ENCODE measurements at places on chromosomes 4 and X.
A peak's percentile ranks its signal among the peaks of the same experiment; 100 is the strongest.

GRCh38 chr4:152398060-152398459 lies 137.8 kb downstream of the FBXW7 start:
- no peak for DNase-seq

DNA sequence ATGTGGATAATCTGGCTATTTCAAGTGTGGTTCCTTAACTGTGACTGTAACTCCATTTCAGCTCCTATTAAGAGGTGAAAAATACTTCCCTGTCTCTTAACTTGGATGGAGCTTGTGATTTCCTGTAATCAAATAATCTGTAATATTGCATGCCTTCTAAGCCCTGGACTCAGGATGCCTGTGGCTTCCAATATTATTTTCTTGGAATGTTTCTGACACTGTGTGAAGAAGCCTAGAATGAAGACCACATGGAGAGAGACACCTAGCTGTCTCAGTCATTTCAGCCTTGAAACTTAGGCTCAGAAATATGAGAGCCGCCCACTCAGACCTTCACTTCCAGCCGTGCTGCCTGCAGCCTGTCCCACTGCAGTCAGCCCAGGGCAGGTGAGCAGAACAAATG lies 544.3 kb downstream of the TRIML1 start:
- no peak for DNase-seq

- DNase-seq, result no peak
Measured at GRCh38 chrX:148284056-148284455, 216.4 kb upstream of the AFF2 start.

DNA sequence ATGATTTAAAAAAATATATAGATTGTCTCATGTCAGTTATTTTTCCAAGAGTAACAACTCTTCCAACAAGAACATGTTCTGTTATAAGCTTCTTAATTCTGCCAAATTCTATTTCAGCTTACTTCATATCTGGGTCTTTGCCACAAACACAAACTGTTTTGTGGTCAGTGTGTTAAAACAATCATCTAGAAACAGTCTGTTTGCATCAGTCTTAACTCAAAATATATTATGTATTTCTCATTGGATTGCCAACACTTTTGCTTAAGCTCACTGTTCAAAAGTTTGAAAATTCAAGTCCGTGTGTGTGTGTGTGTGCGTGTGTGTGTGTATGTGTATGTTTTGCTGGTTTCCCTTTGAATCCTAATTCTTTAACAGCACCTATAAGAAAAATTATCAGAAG lies 752.3 kb upstream of the NDST4 start:
- no peak for DNase-seq

- no peak for DNase-seq
Measured at GRCh38 chr4:35511851-35512250, 732.5 kb downstream of the ARAP2 start.

GRCh38 chr4:39637586-39638353 lies 895 bp downstream of the SMIM14 start:
- no peak for DNase-seq

DNA sequence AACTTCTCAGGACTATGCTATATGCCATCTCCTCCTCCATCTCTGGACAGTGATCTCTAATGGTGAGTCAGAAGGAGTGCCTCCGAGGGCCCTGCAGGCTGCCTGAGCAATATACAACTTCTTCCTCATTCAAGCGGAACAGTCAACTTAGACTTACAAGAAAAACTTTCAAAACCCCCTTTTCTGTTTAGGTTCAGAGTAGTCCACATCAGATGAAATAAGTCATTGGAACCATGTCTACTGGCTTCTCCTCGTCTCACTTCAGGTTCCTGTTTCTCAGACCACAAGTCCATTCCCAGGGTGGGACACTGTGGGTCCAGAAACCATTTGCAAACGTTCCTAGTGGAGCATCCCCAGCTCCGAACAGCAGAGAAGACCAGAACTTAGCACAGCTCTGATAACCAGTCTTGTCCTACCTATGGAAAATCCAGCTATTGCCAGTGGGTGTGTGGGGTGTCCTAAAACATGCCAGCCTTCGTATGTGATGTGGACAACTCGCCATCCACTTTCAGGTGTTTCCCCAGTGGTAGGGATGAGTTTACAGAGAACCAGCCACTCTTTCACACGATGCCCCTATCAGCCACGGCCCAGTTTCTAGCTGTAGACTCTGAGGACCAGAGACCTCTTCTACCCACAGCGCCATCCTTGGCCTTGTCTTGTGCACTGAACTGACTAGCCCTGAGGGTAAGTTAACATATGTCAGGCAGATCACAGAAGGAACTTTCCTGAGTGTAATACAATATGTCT lies 32.7 kb upstream of the NKRF start:
- no peak for DNase-seq

- DNase-seq, result no peak
Measured at GRCh38 chrX:14753441-14753840, 119.4 kb downstream of the FANCB start.

DNA sequence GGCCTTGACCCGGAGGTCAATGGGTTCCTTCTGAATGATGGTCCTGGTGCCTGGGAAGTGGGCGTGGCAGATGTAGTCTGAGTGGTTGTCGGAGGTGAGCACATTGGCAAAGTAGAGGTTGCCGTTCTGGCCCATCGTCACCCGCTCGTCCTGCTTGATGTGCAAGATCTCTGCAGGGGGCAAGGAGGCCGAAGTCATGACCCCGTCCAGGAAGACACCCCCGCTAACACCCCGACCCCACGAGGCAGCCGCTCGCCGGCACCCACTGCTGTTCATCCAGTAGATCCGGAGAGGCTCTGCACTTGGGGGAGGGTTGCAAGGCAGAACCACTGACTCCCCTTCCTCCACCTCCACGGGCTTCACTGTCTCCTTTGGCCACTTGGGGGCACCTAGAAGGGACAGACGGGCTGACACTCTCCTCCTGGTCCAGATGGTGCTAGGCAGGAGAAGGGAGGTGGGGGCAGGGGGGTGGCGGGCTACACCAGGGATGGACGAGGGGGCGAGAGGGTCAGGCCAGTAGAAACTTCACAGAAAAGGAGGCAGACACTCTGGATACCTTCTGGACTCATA lies 15.1 kb downstream of the L1CAM start:
- DNase-seq, result no peak

- DNase-seq, result peak; percentile 54
Measured at GRCh38 chrX:49039598-49040375, 3.4 kb downstream of the TFE3 start.

- DNase-seq, result no peak
Measured at GRCh38 chr4:144507311-144508101, 138.4 kb upstream of the HHIP start.

DNA sequence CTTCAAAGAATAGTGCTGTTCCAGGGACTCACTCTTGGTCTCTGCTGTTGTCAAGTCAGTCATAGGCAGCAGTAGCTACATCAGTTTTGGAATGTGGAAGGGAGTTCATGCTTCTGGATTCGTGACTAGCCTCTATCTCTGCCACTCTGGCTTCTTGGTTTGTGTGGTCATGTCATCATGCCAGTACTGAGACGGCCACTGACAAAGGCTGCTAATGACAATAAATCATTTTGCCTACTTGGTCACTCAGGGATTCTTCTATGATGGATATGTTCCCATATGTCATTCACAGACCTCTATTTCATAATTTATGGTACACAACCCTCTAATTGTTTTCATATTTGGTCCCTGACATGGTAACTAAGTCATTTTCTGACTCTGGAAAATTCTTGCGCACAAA lies 450.8 kb upstream of the BOD1L1 start:
- no peak for DNase-seq

DNA sequence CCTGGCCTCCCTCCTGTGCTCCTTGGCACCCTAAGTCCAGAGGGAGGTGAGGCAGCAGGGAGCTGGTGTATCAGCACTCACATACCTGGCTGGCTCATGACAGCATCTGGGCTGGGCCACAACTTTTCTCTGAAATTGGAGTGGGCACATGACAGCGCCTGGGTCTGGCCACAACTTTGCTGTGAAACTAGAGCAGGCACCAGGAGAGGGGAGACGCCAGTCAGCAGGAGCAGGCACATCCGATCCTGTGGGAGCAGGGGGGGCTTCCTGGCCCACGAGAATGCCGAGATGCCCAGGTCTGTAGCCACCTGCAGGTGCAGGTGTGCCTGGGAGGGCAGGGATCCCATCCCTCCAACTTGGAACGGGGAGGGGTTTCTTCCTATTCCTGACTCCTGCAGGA lies 69.7 kb upstream of the PPP3CA start:
- DNase-seq, result no peak

- no peak for DNase-seq
Measured at GRCh38 chr4:25401066-25401465, 24.0 kb downstream of the ANAPC4 start.

DNA sequence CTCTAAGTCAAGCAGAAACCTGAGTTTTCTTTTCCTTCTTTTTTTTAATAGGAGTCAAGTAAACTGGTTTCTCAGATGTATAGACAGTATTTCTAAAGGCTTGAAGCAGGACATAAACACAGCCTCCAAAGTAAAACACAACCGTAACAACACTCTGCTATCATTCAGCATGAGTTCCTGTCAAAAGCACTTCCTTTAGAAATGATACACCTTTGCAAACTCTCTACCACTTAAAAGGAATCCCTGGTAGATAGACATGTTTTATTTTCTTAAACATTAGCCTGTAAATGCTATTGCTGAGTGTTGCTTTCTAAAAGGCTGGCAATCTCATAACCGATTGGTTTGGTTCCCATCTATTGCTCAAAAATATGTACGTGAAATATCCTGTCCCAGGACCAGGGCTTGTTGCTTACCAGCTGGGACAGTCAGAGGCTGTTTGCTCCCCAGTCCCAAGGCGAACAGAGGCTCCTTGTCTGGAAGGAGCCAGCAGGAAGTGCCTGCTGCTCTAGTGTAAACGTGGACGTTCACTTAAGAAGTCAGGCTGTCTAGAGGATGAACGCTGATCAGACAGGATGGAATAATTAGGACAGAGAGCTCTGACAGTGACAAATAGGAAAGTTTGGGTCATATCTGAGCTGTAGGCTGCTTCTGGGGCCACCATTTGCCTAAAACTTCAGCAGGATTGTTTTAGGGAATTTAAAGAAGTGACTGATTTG lies 173.9 kb upstream of the KLF3 start:
- no peak for DNase-seq

- DNase-seq, result no peak
Measured at GRCh38 chr4:119314356-119314755, 7.6 kb downstream of the FABP2 start.

- DNase-seq, result no peak
Measured at GRCh38 chr4:40157436-40157835, 39.4 kb upstream of the RHOH start.

DNA sequence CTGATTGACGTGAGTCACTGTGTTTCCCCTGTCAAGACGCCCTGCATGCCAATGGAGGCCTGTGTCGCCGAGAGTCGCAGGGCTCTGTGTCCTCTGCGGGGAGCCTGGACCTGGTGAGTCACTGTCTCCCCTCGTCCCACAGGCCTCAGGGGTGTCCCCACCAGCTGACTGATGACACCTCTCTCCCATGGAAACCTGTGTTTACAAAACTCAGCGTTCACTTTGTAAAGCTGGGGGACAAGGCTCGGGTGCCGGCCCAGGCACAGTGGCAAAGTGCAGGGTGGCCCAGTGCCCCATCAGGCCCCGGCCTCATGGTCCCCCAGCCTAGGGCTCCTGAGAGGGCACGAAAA lies 21.2 kb upstream of the HGFAC start:
- no peak for DNase-seq

GRCh38 chrX:44494357-44494756 lies 48.3 kb downstream of the FUNDC1 start:
- DNase-seq, result no peak

DNA sequence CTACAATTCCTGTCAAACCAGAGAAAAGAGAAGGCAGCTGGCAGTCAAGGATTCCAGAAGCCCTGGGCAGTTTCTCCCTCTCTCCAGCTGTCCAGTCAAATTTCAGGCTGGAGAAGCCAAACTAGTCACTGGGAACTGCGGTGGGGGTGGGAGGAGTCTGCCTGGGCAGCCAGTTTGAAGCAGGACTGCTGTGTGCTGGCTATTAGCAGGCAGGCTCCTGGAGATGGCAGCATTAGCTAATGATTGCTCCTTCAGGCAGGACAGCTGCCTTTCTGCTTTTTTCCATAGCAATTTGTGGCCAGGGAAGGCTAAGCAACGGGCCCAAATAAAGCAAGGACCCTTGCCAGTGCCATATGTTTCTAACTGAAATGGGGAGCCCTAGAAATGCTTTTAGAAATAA lies 44.7 kb upstream of the FGF13 start:
- DNase-seq, result no peak

GRCh38 chr4:25089051-25089763 lies 58.5 kb upstream of the LGI2 start:
- no peak for DNase-seq

DNA sequence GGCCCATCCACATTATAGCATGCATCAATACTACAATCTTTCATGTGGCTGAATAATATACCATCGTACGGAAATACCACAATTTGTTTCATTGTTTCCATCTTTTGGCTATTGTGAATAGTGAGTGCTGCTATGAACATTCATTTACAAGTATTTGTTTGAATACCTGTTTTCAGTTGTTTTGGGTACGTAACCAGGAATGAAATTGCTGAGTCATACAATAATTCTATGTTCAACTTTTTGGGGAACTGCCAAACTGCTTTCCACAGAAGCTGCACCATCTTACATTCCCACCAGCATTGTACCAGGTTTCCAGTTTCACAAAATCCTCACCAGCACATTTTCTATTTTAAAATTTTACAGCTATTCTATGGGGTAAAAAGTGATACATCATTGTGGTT lies 28.5 kb upstream of the MANBA start:
- DNase-seq, result no peak

DNA sequence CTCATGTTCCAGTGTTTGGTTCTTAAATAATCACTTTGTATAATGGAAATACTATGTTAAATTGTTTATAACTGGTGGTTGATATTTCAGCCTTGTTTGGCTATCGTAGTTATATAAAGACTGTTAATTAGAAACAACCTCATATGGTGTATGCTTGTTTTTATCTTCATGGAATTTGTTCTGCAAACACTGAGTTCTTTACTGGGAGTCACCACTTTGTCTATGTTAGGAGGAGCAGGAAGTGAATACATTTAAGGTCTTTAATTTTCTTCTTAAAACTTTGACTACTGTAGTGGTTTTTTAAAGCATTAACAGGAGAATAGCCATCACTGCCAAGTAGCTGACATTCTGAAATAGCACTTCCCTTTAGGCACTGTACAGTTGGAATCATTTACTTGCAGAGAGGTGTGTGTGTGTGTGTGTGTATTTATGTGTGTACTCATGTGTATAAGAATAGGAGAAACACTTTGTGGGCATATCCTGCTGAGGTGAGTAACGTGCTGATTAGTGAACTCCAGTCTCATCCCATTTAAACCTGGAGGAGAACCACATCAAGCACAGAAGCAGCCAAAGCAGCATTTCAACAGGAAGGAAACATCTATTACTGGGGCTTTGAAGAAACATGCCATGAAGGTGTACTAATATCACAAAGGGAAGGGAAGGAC lies 37.8 kb downstream of the TET2 start:
- no peak for DNase-seq

DNA sequence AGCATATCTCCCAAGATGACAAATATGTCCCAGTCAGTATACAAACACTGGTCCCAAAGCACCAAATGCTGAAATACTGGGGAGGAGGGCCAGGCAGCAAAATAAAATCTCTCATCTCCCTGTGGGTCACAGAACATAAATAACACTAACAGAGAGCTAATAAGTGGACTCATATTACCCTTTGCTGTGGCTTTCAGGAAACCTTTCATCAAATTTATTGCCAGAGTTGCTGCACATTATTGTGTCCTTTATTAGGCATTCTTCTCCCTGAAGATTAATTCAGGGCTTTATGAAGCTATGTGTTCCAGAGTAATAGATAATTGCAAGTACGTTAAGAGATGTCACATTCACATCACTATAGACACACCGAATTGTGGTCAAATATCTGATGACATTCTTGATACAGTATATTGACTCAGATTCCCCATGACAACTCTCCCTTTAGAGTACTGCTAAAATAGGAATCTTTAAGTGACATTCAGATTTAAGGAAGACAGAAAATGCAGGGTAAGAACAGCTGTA lies 124.1 kb upstream of the PRR32 start:
- DNase-seq, result no peak

All from frontal cortex (tissue), 4 donors.